Common myeloid progenitor, CD34-positive (primary cell): ENCODE measurements at places on chromosomes 1 and 21.

DNA sequence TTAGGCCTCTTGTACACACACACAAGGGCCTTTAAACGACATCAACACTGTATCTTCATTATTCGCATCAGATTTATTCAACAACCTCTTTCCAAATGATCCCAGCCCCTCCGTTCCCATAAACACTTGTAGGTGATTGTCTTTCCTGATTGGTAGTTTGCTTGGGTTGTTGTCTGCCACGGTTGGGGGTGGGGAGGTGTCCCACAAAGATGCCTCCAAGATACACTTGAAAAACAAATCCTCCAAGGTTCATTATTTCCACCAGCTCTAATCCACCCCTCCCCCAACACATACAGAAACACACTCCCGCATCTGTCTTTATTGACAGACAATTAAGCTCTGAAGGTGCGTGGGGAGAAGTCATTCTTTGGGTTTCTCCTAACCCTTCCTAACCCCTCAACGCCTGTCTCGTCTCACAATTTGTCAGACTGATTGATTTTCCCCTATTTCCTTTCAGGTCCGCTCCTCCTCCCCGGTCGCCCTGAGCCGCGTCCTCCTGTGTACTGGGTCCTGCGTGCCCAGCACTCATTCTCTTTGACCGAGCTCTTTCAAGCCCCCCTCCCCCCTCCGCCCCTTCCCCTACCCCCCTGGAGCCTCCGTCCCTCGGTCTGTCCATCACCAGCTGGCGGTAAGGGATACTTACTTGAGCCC lies 1.4 kb downstream of the WDR26 start:
- DNase-seq: no peak
- H3K36me3 ChIP-seq: peaks cover 4% of the 10 kb centered on the region
- peak overlapping the region; percentile 76 for H3K27ac ChIP-seq
- H3K4me3 ChIP-seq: peak overlapping the region; percentile 73

DNA sequence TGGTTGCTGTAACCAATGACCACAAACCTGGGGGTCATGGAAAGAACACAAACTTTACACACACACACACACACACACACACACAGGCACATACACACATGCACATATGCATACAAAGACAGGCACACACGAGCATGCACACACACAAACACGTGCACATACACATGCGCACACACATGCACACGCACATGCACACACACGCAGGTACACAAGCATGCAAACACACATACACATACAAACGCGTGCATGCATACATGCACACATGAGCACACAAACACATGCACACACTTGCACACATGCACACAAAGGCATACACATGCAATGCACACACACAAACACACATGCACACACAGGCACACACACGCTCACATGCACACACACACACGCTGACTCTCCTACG lies 44.0 kb downstream of the UBASH3A start:
- no peak for DNase-seq
- H3K27ac ChIP-seq: no peak overlapping the region
- H3K4me3 ChIP-seq: no peak overlapping the region
- no peaks in the 10 kb centered on the region for H3K36me3 ChIP-seq
- no peaks in the 10 kb centered on the region for H3K4me1 ChIP-seq

- no peak overlapping the region for H3K27ac ChIP-seq
- H3K27me3 ChIP-seq: no peaks in the 10 kb centered on the region
- no peak overlapping the region for H3K4me3 ChIP-seq
- no peaks in the 10 kb centered on the region for H3K36me3 ChIP-seq
These were observed 66.7 kb upstream of the ABCD3 start for GRCh38 chr1:94351481-94351880.

DNA sequence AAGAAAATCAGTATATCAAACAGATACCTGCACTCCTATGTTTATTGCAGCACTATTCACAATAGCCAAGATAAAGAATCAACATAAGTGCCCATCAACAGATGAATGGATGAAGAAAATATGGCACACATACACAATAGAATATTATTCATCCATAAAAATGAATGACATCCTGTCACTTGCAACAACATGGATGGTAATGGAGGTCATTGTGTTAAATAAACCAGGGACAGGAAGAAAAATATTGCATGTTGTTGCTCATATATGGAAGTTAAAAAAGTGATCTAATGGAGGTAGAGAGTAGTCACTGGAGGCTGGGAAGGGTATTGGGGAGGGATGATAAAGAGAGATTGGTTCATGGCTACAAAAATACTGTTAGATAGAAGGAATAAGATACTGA lies 65.4 kb upstream of the CR2 start:
- H3K4me3 ChIP-seq: no peak overlapping the region
- H3K4me1 ChIP-seq: no peaks in the 10 kb centered on the region
- H3K36me3 ChIP-seq: no peaks in the 10 kb centered on the region
- no peak overlapping the region for H3K27ac ChIP-seq
- DNase-seq: no peak

- no peaks in the 10 kb centered on the region for H3K36me3 ChIP-seq
- H3K4me3 ChIP-seq: no peak overlapping the region
- H3K27ac ChIP-seq: no peak overlapping the region
- DNase-seq: peak; percentile 9
- no peaks in the 10 kb centered on the region for H3K27me3 ChIP-seq
- no peaks in the 10 kb centered on the region for H3K4me1 ChIP-seq
These were observed 322.4 kb upstream of the DEPDC1 start for GRCh38 chr1:68819190-68819829.

GRCh38 chr1:20666146-20666545 lies 5.0 kb upstream of the DDOST start:
- H3K27ac ChIP-seq: no peak overlapping the region
- no peaks in the 10 kb centered on the region for H3K36me3 ChIP-seq
- H3K4me3 ChIP-seq: no peak overlapping the region
- peaks cover 13% of the 10 kb centered on the region for H3K4me1 ChIP-seq
- no peaks in the 10 kb centered on the region for H3K27me3 ChIP-seq

DNA sequence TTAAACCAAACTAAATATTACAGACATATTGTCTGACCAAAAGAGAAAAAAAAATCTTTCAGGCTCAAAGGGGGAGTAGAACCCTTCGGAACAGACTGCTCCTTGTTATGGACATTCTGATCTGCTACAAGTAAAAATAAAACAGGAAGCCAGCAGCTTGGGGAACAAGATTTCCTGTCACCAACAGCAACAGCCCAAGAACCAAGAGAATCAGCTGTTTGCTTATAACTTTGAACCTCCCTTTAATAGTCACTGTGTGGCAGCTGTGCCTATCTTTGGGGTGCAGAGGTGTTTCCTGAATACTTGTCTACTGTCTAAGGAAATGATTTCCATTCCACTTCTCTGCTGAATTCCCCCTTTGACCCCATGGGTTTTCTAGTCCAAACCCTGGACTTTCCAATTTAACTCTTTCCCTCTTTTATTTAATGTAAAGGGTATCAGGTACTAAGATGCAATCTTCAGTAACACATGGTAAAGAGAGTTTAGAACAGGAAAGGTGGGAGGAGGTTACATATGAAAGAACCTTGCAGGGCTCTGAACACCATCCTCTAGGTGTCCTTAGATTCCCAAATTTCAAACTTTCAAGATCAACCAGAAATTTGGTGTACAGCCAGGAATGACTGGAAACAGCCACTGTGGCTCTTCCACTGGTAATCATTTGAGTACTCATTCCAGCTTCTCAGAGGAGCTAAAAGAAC lies 38.6 kb downstream of the GPR3 start:
- H3K36me3 ChIP-seq: no peaks in the 10 kb centered on the region
- peak overlapping the region; percentile 79 for H3K27ac ChIP-seq

DNA sequence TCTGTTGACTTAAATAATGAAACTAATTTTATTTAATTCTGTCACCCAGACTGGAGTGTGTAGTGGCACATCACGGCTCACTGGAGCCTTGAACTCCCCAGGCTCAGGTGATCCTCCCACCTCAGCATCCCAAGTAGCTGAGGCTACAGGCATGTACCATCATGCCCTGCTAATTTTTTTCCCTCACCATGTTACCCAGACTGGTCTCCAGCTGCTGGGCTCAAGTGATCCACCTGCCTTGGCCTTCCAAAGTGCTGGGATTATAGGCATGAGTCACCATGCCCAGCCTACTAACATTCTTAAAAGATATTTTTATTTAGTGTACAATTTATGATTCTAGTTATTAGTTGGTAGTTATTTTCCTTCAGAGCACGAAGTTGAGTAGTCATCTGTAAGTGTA lies 49.5 kb downstream of the NRDC start:
- H3K27me3 ChIP-seq: no peaks in the 10 kb centered on the region
- no peak overlapping the region for H3K27ac ChIP-seq
- DNase-seq: no peak
- no peaks in the 10 kb centered on the region for H3K4me1 ChIP-seq
- peaks cover 32% of the 10 kb centered on the region for H3K36me3 ChIP-seq

GRCh38 chr1:15436881-15437442 lies 1.3 kb upstream of the CTRC start:
- no peak for DNase-seq
- H3K4me1 ChIP-seq: peaks cover 2% of the 10 kb centered on the region
- H3K36me3 ChIP-seq: no peaks in the 10 kb centered on the region

GRCh38 chr1:228956864-228957263 lies 221.6 kb downstream of the RHOU start:
- no peak overlapping the region for H3K27ac ChIP-seq
- DNase-seq: no peak

GRCh38 chr21:26540651-26541050 lies 32.4 kb downstream of the CYYR1 start:
- H3K4me1 ChIP-seq: no peaks in the 10 kb centered on the region
- H3K4me3 ChIP-seq: no peak overlapping the region
- no peaks in the 10 kb centered on the region for H3K27me3 ChIP-seq
- H3K27ac ChIP-seq: no peak overlapping the region

DNA sequence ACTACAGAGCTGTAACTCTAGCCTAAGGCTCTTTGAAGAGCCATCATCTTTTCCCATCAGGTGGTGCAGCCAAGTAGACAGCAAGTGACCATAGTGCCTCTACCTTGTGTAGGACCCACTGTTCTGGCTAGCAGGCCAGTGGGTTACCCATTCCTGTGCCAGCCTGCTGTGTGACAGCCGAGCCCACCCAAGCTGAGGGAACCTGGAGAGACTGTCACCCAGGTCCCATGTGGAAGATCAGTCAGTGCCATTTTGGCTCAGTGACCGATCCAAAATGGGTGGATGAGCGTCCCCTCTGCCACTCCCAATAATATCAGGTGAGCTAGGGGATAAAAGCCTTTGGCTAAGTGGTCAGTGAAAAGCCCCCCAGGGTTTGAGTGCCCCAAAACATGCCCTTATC lies 417.9 kb downstream of the MATN1 start:
- no peak overlapping the region for H3K4me3 ChIP-seq
- no peak overlapping the region for H3K27ac ChIP-seq
- DNase-seq: no peak

DNA sequence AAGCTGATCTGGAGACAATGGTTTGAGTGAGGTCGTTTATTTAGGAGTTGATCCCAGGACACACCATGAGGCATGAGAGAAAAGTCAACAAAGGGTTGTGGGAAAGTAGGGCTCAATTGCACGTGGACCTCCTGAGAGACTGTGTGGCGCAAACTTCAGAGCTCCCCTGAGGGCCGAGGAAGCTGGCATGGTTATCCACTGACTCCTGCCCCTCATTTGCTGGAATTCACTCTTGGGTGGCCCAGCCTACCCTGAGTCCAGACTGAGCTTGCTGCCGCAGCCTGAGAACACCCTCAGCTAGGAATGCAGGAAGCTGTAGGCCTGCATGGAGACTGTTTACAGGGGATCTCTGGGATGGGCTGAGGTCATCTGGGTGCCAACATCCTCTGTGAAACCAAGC lies 301.0 kb downstream of the RWDD3 start:
- H3K27ac ChIP-seq: no peak overlapping the region
- H3K36me3 ChIP-seq: no peaks in the 10 kb centered on the region
- H3K4me1 ChIP-seq: no peaks in the 10 kb centered on the region

- no peak for DNase-seq
- no peak overlapping the region for H3K4me3 ChIP-seq
- H3K27ac ChIP-seq: no peak overlapping the region
- H3K27me3 ChIP-seq: no peaks in the 10 kb centered on the region
- no peaks in the 10 kb centered on the region for H3K36me3 ChIP-seq
- no peaks in the 10 kb centered on the region for H3K4me1 ChIP-seq
These were observed 164.8 kb upstream of the COL11A1 start for GRCh38 chr1:103273106-103273505.

GRCh38 chr1:115976062-115976920 lies at the start of gene SLC22A15:
TSS of gene SLC22A15 (plus strand) at chr1:115976513. CDS start at chr1:115976628, 115 bp downstream.
- H3K4me1 ChIP-seq: peaks cover 4% of the 10 kb centered on the region
- DNase-seq: peak; percentile 93
- peak within 1 kb of the TSS; percentile 69 for H3K4me3 ChIP-seq
- peak within 1 kb of the TSS; percentile 11 for H3K27ac ChIP-seq
- H3K27me3 ChIP-seq: no peaks in the 10 kb centered on the region

- no peaks in the 10 kb centered on the region for H3K36me3 ChIP-seq
- DNase-seq: peak; percentile 42
- peaks cover 3% of the 10 kb centered on the region for H3K4me1 ChIP-seq
- no peak overlapping the region for H3K27ac ChIP-seq
- peak overlapping the region; percentile 53 for H3K4me3 ChIP-seq
These were observed 119.9 kb downstream of the FASLG start for GRCh38 chr1:172778456-172779455.

GRCh38 chr21:26563856-26564503 lies 9.1 kb downstream of the CYYR1 start:
- peak; percentile 69 for DNase-seq
- peaks cover 21% of the 10 kb centered on the region for H3K4me1 ChIP-seq
- H3K27me3 ChIP-seq: no peaks in the 10 kb centered on the region
- H3K36me3 ChIP-seq: peaks cover 14% of the 10 kb centered on the region
- no peak overlapping the region for H3K27ac ChIP-seq

DNA sequence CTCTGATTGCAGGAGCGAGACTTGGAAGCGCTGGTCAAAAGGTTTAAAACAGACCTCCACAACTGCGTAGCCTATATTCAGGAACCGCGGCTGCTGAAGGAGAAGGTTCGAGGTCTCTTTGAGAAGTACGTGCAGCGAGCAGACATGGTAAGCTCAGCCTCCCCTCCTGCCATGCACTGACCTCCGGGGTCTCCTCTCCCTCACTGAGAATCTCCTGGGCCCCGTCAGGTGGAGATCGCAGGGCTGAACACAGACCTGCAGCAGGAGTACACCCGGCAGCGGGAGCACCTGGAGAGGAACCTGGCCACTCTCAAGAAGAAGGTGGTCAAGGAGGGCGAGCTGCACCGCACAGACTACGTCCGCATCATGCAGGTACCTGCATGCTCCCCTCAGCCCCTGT lies 35.5 kb upstream of the TMEM125 start:
- no peaks in the 10 kb centered on the region for H3K27me3 ChIP-seq
- H3K27ac ChIP-seq: no peak overlapping the region
- no peak for DNase-seq
- peaks cover 6% of the 10 kb centered on the region for H3K4me1 ChIP-seq
- no peaks in the 10 kb centered on the region for H3K36me3 ChIP-seq

- no peaks in the 10 kb centered on the region for H3K27me3 ChIP-seq
- peaks cover 17% of the 10 kb centered on the region for H3K36me3 ChIP-seq
- no peaks in the 10 kb centered on the region for H3K4me1 ChIP-seq
- no peak for DNase-seq
- H3K27ac ChIP-seq: no peak overlapping the region
- no peak overlapping the region for H3K4me3 ChIP-seq
These were observed 9.6 kb upstream of the DONSON start for GRCh38 chr21:33598051-33598450.

- H3K27me3 ChIP-seq: no peaks in the 10 kb centered on the region
- no peaks in the 10 kb centered on the region for H3K4me1 ChIP-seq
- no peaks in the 10 kb centered on the region for H3K36me3 ChIP-seq
- DNase-seq: no peak
These were observed 133.8 kb downstream of the LRRC40 start for GRCh38 chr1:70071601-70072000.

GRCh38 chr1:229136822-229137221 lies 134.1 kb upstream of the RAB4A start:
- no peak overlapping the region for H3K4me3 ChIP-seq
- peaks cover 6% of the 10 kb centered on the region for H3K4me1 ChIP-seq
- H3K27me3 ChIP-seq: no peaks in the 10 kb centered on the region
- H3K27ac ChIP-seq: no peak overlapping the region
- DNase-seq: peak; percentile 58
- H3K36me3 ChIP-seq: no peaks in the 10 kb centered on the region
